ENCODE measurements at places on chromosomes 5 and 9. TPM values are rescaled to one million over a fixed set of nuclear protein-coding genes. Genes with fewer than 3 reads are reported as not detected.
A peak's percentile ranks its signal among the peaks of the same experiment; 100 is the strongest.

The IL3 gene
- not detected for polyA plus RNA-seq

The TYRP1 gene
- not detected for polyA plus RNA-seq

The RALGPS1 gene
- 3.9 TPM for polyA plus RNA-seq

The PRDM9 gene
- polyA plus RNA-seq: not detected

The ARRDC3 gene
- 26.0 TPM for polyA plus RNA-seq

DNA sequence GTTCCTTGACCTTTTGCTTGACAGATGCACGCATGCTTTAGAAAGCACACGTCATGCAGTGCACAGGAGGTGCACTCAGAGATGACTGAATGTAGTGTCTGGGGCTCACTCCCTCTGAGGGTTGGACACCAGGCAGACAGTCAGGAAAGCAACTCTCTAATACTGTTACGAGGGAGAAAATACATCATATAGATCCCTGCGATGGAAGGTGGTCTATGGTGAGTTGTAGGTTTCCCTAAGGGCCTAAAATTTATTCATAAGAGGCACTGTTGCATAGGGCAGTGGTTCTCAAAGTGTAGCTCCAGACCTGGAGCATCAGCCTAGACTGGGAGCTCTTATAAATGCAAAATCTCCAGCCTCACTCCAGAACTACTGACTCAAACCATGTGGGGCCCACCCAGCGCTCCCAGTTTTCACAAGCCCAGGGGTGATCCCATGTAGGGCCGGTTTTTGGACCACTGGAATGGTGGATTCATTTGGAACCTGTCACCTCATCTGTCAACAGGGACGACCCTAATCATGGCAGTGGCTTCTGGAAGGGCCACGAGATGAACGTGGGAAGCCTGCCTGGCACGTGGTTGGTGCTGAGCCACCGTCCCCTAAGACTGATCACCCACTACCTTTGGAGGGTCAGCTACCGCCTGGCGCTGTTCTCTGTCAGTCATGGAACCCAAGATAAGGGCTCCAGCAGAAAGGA, 16.8 kb upstream of the PHF19 start:
- no peaks in the 10 kb centered on the region for H3K27me3 ChIP-seq
- H3K4me1 ChIP-seq: no peaks in the 10 kb centered on the region
- no peak overlapping the region for H3K4me3 ChIP-seq
- no peak overlapping the region for H3K27ac ChIP-seq
- H3K36me3 ChIP-seq: no peaks in the 10 kb centered on the region

GRCh38 chr5:39157701-39158100, 61.7 kb downstream of the FYB1 start:
- H3K27me3 ChIP-seq: peaks cover 61% of the 10 kb centered on the region
- H3K27ac ChIP-seq: no peak overlapping the region
- no peak for DNase-seq
- H3K4me3 ChIP-seq: no peak overlapping the region
- no peaks in the 10 kb centered on the region for H3K36me3 ChIP-seq

DNA sequence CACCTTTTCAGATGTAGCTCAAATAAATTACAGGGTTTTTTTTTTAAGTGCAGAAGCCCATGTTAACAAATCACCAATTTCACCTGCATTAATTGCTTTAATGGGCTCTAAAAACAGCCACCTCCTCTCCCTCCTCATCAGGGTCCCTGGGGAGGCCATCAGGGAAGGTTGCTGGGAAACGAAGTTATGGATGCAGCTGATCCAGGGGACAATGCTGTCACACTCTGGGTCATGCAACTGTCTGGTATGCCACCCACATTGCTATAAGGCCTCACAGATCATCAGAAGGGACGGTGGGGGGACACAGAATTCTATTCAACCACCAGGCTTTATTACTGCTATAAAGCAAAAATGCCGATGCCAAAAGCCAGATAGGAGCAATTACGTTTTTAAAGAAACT, 9.3 kb downstream of the WHRN start:
- no peak for DNase-seq
- H3K27me3 ChIP-seq: peaks cover 62% of the 10 kb centered on the region
- H3K4me1 ChIP-seq: no peaks in the 10 kb centered on the region
- no peaks in the 10 kb centered on the region for H3K36me3 ChIP-seq

DNA sequence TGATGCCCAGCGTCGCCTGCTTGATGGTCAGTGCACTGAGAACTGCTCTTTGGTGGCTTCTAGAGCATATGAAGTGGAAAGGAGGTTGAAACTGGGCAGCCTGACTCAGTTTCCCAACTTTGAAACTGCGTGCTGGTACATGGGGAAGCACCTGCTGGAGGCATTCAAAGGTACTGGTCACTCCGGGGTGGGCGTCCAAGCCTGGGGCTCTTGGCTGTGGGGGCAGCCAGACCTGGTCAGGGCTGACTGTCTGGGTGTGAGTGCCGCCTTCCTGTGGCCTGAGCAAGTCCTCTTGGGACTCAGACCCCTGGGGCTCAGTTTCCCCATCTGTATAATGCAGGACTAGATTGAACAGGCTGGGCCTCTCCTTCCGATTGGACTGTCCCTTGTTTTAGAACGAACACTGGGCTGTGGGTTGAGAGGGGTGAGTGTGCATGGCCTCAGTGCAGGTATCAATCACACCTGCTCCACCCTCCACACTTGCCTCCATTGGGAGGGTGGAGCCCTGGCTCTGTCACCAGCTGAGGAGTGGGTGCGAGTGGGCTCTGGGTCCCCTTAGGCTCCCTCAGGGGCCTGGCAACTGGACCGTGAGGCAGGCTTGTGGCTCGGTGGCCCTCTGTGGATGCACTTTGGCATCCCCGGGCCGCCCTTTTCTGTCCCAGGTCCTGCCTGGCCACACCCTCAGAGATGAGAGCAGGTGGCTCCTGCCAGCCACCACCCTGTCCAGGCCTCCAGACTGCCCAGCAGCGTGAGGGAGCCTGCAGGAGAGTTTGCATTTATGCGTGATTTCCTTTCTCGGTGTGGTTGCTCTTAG, 80.2 kb downstream of the PHF2 start:
- no peaks in the 10 kb centered on the region for H3K36me3 ChIP-seq
- no peak overlapping the region for H3K4me3 ChIP-seq
- no peak overlapping the region for H3K27ac ChIP-seq
- H3K27me3 ChIP-seq: no peaks in the 10 kb centered on the region
- H3K4me1 ChIP-seq: no peaks in the 10 kb centered on the region

- peaks cover 15% of the 10 kb centered on the region for H3K36me3 ChIP-seq
- H3K27ac ChIP-seq: no peak overlapping the region
- peaks cover 6% of the 10 kb centered on the region for H3K4me1 ChIP-seq
- DNase-seq: peak; percentile 69
Measured at GRCh38 chr5:52895075-52895474, 94.1 kb upstream of the ITGA2 start.

DNA sequence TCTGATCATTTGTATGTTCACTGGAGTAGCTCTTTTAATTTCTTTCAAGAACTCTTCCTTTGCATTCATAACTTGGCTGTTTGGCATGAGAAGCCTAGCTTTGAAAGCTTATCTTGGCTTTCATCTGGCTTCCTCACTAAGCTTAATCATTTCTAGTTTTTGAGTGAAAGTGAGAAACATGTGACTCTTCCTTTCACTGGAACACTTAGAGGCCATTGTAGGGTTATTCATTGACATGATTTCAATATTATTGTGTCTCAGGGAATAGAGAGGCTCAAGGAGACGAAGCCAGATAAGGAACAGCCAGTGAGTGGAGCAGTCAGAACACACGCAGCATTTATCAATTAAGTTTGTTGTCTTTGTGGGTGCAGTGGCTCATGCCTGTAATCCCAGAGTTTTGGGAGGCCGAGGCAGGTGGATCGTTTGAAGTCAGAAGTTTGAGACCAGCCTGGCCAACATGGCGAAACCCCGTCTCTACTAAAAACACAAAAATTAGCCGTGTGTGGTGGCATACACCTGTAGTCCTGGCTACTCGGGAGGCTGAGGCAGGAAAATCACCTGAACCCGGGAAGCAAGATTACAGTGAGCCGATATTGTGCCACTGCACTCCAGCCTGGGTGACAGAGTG, 98.3 kb downstream of the UGCG start:
- H3K4me3 ChIP-seq: no peak overlapping the region
- DNase-seq: no peak
- no peaks in the 10 kb centered on the region for H3K27me3 ChIP-seq
- no peaks in the 10 kb centered on the region for H3K4me1 ChIP-seq
- H3K36me3 ChIP-seq: no peaks in the 10 kb centered on the region

GRCh38 chr5:16550316-16550952, 66.4 kb downstream of the RETREG1 start:
- H3K36me3 ChIP-seq: no peaks in the 10 kb centered on the region
- no peaks in the 10 kb centered on the region for H3K27me3 ChIP-seq
- peak; percentile 44 for DNase-seq
- H3K4me3 ChIP-seq: no peak overlapping the region
- no peaks in the 10 kb centered on the region for H3K4me1 ChIP-seq

DNA sequence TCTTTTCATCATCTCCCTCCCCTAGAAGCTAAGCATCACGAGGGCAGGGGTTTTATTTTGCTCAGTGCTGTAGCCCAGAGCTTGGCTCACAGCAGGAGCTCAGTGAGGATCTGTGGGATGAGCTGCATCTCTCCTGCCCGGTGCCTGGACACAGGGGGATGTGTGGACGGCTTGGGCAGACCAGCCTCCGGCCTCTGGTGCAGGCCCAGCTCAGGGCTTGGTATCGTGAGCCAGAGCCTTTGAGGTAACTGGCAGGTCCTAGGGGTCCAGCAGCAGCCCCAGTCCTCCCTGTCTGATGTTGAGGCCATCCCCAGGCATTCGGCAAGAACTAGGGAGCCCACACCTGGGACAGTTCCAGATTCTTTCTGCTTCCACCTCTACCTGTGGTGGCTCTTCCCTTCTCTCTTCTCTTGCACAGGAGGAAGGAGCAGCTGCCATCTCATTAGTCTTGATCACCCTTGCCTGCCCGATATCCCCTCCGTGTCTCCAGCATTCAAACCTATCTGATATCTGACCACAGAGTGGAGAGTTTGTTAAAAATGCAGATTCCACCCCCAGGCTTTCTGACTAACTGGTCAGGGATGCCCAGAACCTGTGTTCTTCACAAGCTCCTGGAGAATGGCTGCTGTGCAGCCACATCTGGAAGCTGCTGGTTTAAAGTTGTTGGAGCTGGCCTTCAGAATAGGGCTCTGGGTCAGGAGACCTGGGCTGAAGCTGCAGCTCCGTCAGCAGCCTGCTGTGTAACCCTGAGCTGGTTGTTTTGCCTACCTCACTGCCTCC, 7.9 kb upstream of the SLC6A7 start:
- H3K27me3 ChIP-seq: no peaks in the 10 kb centered on the region
- DNase-seq: no peak
- no peak overlapping the region for H3K27ac ChIP-seq
- H3K36me3 ChIP-seq: no peaks in the 10 kb centered on the region
- H3K4me1 ChIP-seq: peaks cover 2% of the 10 kb centered on the region
- H3K4me3 ChIP-seq: no peak overlapping the region

- no peaks in the 10 kb centered on the region for H3K4me1 ChIP-seq
- DNase-seq: no peak
- no peak overlapping the region for H3K4me3 ChIP-seq
- no peak overlapping the region for H3K27ac ChIP-seq
Measured at GRCh38 chr9:70374962-70375618, 39.4 kb downstream of the KLF9 start.

GRCh38 chr5:144142824-144143162, 27.7 kb downstream of the YIPF5 start:
- H3K27me3 ChIP-seq: no peaks in the 10 kb centered on the region
- no peaks in the 10 kb centered on the region for H3K36me3 ChIP-seq
- H3K4me3 ChIP-seq: no peak overlapping the region
- no peak for DNase-seq

DNA sequence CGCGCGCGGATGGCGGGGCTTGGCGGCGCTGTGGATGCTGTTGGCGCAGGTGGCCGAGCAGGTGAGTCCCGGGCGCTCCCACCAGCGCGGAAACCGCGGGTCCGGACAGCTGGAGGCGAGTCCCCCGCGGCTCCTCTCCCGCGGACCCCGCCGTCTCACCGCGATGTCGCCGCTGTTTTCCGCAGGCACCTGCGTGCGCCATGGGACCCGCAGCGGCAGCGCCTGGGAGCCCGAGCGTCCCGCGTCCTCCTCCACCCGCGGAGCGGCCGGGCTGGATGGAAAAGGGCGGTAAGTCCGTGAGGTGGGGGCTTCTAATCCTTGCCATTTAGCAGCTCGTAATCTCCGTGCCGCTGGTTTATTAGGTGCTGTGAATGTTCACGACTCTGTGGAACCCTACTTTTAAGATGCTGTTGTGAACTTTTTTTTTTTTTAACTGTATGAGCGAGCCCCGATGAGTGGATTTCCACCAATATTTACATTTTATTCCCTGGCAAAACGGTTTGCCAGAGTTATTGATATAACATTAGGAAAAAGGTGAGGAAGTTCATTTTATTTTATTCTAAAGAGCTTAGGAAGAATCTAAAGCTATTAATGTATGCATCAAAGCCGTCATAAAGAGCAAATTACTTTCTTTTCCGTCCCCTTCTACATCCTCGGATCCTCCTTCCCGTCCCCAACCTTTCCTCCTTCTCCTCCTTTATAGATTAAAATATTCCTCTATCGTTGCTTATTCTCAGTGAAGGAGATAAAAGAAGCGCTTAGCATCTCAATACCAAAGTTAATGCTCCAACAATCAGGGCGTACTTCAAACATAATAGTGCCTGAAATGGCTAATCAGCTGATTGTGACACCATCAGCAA, 579 bp downstream of the ADAMTS16 start:
- peak overlapping the region; percentile 28 for H3K4me3 ChIP-seq
- no peak overlapping the region for H3K27ac ChIP-seq
- H3K36me3 ChIP-seq: no peaks in the 10 kb centered on the region
- peak; percentile 64 for DNase-seq

- no peaks in the 10 kb centered on the region for H3K27me3 ChIP-seq
- no peak for DNase-seq
- H3K27ac ChIP-seq: no peak overlapping the region
- H3K36me3 ChIP-seq: no peaks in the 10 kb centered on the region
- no peak overlapping the region for H3K4me3 ChIP-seq
Measured at GRCh38 chr9:70500793-70501192, 86.3 kb upstream of the KLF9 start.

DNA sequence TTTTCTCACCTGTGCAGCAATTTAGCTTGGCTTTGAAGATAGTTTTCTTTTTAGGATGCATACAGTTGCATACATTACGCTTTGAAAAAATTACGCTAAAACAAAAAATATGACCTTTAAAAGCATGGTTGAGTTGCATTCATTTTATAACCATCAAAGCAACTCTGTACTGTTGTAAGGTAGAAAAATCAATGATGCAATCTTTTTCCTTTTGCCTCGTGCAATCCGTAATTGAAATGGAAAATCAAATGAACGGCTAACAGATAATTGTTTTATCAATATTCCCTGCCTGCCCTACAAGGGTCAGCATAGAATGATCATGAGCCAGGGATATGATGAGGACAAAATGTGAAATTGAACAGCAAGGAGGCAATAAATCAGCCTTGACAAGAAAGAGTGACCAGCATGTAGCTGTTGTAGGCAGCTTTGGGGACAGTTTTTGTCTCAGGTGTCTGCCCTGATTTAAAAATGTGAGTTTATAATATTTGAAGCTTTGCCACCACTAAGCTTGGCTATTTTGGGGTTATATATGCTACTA, 98.2 kb downstream of the PBX3 start:
- no peak for DNase-seq
- H3K27me3 ChIP-seq: no peaks in the 10 kb centered on the region
- peaks cover 63% of the 10 kb centered on the region for H3K4me1 ChIP-seq
- H3K27ac ChIP-seq: peak overlapping the region; percentile 79

DNA sequence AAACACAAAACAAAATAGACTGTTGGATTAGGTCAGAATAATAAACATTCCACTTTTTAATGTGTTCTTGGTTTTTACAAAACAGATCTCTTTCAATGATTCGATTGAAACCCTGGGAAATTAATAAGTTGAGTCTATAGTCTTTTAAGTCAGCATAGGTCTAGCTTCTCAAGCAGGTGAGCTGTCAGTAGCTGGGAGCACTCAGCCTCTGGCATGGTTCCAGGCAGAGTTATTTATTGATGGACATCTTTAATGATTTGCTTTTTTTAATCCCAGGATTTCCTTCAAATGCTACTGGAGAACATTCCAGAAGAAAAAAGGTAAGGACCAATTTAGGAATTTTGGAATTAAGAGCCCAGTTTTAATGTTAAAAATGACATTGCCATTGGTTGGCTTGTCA, 241.0 kb downstream of the AOPEP start:
- H3K4me3 ChIP-seq: no peak overlapping the region
- no peak for DNase-seq
- H3K4me1 ChIP-seq: peaks cover 23% of the 10 kb centered on the region
